ENCODE measurements at places on chromosomes 7 and 10.

GRCh38 chr7:153832160-153832559 lies 220.0 kb upstream of the DPP6 start:
- no peak for DNase-seq

- no peak for DNase-seq
These were observed 1254.6 kb upstream of the CELF2 start for GRCh38 chr10:9762966-9763656.

GRCh38 chr7:375901-376305 lies 85.9 kb downstream of the FOXL3 start:
- no peak for DNase-seq

DNA sequence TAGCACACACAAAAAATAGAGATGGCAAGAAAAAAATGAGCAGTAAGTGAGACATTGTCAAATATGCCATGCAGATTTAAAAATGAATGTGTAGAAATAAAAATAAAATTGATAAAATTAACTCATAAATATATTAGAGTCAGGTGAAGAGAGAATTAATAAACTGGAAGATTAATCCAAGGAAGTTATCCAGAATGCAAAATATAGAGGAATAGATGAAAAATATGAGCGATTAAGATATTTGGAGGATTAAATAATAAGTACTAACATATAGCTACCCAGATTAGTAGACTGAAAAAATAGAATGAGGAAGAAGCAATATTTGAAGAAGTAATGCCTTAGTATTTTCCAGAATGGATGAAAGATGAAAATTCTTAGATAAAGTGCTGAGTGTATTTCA lies 103.4 kb downstream of the GPR158 start:
- DNase-seq, result no peak

DNA sequence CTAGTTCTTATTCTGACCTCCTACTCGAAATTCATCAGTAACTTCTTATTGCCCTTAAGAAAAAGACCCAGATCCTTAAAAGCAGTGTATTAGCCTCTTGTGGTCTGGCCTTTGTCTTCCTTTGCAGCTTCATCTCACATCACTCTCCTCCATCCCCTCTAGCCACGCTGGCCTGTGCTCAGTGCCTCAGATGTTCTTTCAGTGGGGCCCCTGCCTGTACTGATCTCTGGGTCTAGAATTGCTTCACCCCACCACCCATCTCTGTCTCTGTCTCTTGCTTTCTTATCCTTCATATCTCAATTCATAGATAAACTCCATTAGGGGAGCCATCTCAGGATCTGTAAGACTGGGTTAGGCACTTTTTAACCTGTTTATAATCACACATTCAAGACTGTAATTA lies 1178.5 kb upstream of the C7orf33 start:
- no peak for DNase-seq

GRCh38 chr7:69839782-69840181 lies 241.5 kb downstream of the AUTS2 start:
- no peak for DNase-seq

DNA sequence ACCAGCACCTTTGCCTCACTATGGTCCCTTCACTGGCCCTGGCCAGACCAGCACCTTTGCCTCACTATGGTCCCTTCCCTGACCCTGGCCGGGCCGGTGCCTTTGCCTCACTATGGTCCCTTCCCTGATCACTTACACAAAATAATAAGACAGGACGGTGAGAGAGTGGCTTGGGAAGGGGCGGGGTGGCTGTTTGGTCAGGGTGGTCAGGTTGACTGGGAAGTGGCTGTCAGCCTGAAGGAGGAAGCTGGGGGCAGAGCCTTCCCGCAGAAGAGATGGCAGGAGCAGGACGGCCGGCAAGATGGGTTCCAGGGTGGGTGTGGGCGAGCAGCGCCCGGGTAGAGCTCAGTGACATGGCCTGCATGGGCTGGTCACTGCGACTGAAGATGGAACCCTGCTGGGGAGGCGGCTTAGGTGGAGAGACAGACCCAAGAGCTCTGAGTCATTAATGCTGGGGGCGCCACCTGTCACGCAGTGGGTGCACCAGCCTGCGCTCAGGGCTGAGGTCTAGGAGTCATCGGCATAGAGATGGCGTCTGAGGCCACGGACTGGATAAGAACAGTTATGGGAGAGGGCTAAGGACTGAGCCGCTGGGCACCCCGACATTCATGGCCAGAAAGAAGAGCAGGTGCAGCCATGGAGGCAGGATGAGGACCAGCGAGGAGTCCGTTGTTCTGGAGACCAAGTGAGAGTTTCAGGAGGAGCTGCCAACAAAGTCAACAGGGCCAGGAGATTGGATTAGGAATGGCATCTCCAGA lies 91.8 kb downstream of the CHST15 start:
- no peak for DNase-seq

DNA sequence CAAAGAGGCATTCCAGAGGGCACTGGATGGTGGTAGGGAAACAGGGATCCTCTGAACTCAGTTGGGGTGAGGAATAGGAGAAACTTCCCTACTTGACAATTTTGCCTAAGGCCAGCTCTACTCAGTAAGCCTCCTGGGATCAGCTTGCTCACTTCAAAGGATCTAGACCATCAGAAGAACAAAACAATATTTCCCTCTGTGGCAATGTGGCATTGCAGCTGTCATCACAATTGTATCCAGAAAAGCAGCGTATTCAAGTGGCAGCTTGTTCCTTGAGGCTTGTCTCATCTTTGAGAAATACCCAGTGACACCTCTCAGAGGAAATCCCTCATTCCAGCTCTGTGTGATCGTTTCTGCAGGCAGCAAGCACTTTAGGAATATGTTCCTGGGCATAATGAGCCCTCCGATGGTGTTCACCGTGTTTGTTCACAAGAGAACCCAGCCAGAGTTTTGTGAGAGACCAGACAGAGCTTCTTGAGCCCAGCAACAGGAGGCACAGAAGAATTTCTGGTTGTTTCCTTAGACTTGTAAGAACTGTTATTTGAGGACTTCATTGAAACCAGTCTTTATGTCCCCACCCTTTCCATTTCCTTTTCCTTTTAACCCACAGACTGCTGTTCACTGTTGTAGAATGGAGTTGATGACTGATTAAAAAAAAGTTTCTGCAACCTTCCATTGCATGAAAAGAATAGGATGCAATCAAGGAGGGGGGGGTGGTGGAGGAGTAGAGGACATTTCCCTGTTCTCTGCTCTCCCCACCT lies 747.3 kb downstream of the LRMDA start:
- no peak for DNase-seq

- no peak for DNase-seq
These were observed 70.5 kb upstream of the EFCAB10 start for GRCh38 chr7:105651798-105652197.

DNA sequence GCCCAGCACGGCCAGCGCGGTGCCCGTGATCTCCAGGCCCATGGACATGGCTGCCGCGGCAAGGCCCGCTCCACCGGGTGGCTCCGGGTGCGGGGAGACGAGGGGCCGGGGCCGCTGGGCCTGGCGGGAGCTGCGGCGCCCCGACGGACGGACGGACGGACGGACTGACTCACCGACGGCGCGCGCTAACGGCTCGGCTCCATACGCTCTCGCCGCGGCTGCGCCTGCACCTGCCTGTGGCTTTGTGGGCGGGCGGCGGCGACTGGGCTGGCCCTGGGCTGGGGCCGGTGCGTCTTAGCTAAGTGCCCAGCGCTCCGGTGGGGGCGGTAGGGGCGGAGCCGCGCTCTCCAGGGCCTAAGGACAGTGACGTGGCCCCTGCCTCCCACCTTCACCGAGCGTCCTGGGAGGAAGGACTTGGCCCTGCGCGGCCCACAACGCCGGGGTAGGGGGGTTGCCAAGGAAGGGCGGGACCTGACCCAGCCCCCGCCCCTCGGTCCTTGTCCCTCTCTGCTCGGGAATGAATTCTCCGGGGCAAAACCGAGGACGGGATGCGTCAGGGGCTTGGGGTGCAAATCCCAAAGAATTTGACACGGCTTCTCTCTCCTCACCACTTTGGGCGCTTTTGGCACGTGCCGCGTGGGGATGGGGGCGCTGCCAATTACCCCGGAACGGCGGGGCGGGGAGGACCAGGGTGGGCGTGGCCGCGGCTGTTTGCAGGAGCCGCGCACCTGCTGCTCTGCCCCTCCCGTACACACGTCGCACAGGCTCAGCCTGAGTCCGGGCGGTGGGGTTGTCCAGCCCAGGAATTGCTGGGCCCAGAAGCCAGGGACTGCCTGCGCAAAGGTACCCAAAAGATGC lies at the start of gene CLDN3:
CLDN3 (minus strand) TSS at position 269 of the 858 bp plus-strand sequence; CDS start at position 48, 221 bp downstream.
- DNase-seq, result no peak

GRCh38 chr7:712381-713138 lies 13.9 kb upstream of the DNAAF5 start:
- no peak for DNase-seq

DNA sequence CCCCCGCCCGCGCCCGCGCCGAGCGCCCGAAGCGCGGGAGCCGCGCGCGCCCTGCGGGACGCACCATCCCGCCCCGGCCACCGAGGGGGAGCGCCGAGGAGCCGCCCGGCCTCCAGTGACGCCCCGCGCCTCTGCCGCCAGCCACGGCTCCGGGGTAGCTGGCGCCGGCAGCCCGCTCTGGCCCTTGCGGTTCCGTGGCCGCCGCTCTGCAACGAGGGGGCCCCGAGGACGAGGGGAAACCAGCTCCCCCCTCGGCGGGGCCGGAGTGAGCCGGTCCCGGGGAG lies at the start of gene PAXIP1:
PAXIP1 (minus strand) TSS at position 33 of the 284 bp plus-strand sequence. CDS start 195 bp downstream, outside the sequence.
- DNase-seq, result no peak

GRCh38 chr10:56240471-56240870 lies 120.6 kb downstream of the ZWINT start:
- no peak for DNase-seq

- no peak for DNase-seq
These were observed 197.5 kb downstream of the PTN start for GRCh38 chr7:137146012-137146455.

All from activated T-cell treated with anti-CD3 and anti-CD28 coated beads for 1 hour (primary cell).